ENCODE measurements at places on chromosomes 2 and 18.

GRCh38 chr2:186503827-186504606 lies 18.0 kb downstream of the ZC3H15 start:
- DNase-seq = no peak

- no peak for DNase-seq
These were observed 304.0 kb downstream of the LNPK start for GRCh38 chr2:175698061-175698460.

DNA sequence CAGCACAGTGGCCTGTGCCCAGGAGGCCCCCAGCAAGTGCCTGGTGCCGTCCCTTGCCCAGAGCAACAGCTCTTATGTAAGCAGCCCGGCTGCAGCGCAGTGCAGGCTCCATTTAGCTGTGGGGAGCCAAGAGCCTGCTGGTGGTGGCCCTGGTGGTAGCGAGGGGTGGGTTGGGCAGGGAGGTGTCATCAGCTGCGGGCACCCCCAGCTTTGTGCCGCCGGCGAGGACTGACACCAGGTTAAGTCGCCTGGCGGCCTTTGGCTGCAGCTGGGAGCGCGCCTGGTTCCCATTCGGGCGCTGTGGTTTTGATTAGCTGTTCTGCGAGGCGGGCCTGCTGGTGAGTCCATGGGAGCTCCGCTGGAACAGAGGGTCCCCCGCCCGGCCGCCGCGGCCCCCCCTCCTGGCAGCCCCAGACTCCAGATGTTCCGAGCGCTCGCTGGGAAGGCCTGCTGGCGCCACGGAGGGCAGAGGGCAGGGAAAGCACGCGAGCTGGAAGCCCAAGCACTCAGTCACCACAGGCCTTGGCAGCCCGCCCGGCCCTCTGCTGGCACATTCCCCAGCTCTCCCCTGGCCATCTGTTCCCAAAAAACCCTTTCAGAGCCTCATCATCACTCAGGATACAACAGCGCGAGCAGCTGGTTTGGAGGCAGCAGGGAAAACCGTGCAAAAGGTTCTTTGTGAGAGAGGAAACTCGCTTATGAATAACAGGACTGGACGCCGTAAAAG lies 18.4 kb downstream of the ATOH8 start:
- DNase-seq = no peak

- DNase-seq = no peak
These were observed 780.2 kb upstream of the FSHR start for GRCh38 chr2:49934481-49934880.

- DNase-seq = peak; percentile 15
These were observed 568 bp downstream of the TMEM131 start for GRCh38 chr2:97995026-97995733.

- DNase-seq = no peak
These were observed 23.0 kb upstream of the MSGN1 start for GRCh38 chr2:17793296-17793695.

DNA sequence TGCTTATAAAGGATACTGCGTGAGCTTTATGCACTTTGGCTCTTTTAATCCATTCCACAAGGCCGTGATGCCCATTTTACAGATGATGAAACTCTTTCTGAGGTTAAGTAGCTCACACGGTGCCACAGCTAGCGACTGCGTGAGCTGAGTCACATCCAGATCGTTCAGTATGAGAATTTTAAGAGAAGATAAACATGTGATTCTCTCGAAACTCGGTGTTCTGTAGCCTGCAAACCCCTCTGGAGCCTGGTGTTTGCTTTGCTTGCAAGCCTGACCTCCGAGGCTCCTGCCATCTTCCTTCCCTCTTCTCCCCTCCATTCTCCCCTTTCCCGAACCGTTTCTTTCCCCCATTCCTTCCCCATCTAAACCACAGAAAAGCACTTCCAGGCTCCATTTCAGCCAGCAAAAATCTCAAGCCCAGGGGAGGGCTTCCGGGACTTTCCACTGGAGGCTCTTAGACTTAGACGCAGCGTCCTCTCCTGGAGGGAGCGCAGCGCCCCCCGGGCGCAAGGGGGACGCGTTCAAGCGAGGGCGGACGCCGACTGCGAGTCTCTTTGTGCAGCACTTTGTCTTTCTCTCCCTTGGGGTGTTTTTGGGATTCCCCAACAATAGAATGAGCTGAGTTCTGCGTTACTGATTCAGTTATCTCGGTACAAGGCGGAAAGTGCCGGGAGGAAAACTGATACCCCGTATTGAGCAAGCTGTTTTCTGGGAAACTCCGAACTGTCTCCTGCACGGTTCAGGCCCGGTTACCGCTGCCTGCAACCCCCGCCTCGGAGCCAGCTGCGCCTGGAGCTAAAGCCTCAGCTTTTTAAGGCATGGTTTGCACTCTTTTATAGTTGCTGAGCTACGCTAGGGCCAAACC lies 38.0 kb downstream of the CYP1B1 start:
- DNase-seq = no peak

DNA sequence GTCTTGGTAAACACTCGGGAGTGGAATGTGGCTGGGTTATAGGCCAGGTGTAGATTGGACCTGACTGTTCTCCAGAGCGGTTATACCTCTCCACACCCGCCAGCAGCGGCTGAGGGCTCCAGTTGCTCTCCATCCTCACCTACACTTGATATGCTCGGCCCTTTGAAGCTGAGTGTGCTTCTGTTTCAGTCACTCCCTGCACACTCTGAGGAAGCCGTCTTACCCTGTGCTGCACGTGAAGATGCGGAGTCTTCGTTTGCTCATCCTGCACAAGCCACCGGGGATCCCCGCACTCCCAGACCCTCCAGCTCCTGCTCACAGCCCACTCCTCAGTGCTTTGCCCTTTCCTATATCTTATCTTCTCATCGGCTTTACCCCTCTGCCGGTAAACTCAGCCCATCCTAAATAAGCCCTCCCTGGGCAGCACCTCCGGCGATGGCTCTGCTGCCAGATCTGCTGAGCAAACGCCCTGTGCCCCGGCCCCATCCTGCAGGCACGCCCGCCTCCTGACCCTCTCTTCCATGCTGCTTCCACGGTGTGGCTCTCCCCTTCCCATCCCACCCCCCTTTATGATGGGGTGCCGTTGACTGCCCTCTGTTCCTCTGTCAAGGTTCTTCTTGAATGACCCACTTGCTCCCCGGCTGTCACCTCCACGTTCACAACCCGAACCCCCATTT lies 47.3 kb upstream of the ODC1 start:
- DNase-seq = no peak

DNA sequence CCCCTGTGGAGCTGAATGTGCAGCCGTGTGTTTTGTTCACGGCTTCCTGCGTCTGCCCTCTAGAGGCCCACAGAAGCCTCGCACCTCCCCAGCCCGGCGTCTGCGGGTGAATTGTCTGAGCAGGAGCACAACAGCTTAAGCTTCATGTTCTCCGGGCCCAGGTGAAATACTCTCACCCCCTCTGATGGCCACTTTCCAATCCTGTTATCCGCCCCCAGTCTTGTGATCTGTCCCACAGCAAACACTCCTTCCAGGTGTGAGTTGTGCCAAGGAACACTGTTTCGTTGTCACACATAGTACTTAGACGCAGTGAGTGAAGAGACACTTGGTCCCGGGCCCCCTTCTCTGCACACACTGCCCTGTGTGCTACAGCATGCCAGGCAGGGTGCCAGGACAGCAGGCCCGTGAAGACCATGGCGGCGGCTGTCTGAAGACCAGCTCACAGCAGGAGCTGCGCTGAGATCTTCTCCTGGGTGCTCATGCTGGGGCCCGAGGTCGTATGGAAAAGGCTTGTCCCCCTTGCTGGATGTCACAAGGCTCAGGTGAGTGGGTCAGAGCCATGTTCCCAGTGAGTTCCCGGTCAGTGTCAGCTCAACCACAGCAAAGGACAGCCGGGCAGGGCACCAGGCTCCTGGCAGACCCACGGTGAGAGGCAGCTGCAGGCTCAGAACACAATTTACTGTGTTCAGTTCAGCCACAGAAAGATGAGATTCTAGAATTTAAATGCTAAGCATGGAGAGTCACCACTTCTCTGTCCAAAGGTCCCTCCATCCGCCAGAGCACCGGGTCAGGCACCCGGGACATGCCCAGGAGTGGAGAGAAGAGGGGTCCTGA lies 6.8 kb upstream of the PXDN start:
- DNase-seq = peak; percentile 3

DNA sequence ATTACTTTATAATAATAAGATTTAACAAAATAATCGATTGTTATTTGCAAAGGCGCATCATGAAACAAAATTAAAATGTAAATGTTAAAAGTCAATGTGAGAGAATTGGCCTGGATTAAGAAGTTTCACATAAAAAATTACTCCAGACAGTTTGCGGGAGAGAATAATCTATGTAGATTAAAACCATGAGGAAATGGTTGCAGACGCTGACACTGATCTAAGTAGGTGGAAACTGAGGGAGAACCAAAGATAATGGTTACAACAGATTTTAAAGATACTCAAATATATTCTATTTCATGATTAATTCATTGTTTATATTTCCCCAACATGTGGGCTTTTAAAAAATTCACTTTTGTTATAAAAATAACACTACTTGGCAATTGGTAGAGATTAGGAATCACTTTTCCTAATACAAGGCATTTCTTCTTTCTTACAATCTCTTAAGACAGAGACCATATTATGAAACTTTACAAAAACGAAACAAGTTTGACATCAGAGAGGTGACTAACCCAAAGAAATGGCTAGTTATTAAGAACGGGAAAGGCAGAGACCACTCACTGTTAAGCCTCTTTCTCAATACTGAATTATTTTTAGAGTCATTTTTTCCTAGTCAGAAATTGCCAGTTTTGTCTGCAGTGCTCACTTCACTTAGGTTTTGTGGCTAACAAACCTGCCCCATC lies 1.6 kb downstream of the KANSL1L start:
- no peak for DNase-seq
